ENCODE measurements at places on chromosomes 1 and 21. TPM values are rescaled to one million over a fixed set of nuclear protein-coding genes. Genes with fewer than 3 reads are reported as not detected.
A peak's percentile ranks its signal among the peaks of the same experiment; 100 is the strongest.

C8A gene
- not detected for total RNA-seq

DNA sequence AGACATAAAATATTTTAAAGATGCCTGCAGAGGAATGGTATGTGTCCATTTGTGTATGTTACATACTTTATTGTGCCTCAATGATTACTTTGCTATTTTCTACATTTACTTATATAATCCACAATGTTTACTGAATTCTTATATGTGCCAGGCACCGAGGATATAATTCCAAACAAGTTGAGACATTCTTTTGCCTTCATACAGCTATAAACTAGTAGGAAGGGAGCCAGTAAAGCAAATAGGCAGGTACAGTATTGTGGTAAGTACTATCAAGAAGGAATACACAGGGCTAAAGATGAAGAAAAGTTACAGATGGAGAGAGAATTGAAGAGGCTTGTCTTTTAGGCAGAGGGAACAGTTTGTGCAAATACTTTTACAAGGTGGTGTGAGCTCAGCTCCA is 131.6 kb downstream of the DISP1 start:
- no peak overlapping the region for H3K27ac ChIP-seq
- H3K4me3 ChIP-seq = no peak overlapping the region
- DNase-seq = no peak

- no peak overlapping the region for H3K4me3 ChIP-seq
- no peak overlapping the region for H3K27ac ChIP-seq
- H3K27me3 ChIP-seq = no peaks in the 10 kb centered on the region
- H3K36me3 ChIP-seq = no peaks in the 10 kb centered on the region
These were observed 255.6 kb downstream of the GRIK3 start for GRCh38 chr1:36778740-36779139.

GRCh38 chr1:4652631-4653327 is 1.6 kb upstream of the AJAP1 start:
- no peaks in the 10 kb centered on the region for H3K4me1 ChIP-seq
- H3K27ac ChIP-seq = no peak overlapping the region
- no peak overlapping the region for H3K4me3 ChIP-seq
- H3K36me3 ChIP-seq = no peaks in the 10 kb centered on the region
- peaks cover 36% of the 10 kb centered on the region for H3K27me3 ChIP-seq

TGFB2 gene
- 4.6 TPM for total RNA-seq

DCST2 gene
- total RNA-seq = 1.7 TPM

- H3K4me1 ChIP-seq = no peaks in the 10 kb centered on the region
- H3K27me3 ChIP-seq = no peaks in the 10 kb centered on the region
- no peaks in the 10 kb centered on the region for H3K36me3 ChIP-seq
- DNase-seq = peak; percentile 16
- no peak overlapping the region for H3K4me3 ChIP-seq
These were observed 4.4 kb upstream of the SLC37A1 start for GRCh38 chr21:42509244-42509643.

GRCh38 chr21:41328660-41329607 is 12.3 kb downstream of the FAM3B start:
- no peak overlapping the region for H3K27ac ChIP-seq
- no peaks in the 10 kb centered on the region for H3K27me3 ChIP-seq
- H3K4me1 ChIP-seq = no peaks in the 10 kb centered on the region
- no peak overlapping the region for H3K4me3 ChIP-seq
- H3K36me3 ChIP-seq = no peaks in the 10 kb centered on the region

GRCh38 chr21:22791986-22792560 is 1793.9 kb downstream of the NCAM2 start:
- no peaks in the 10 kb centered on the region for H3K4me1 ChIP-seq
- no peaks in the 10 kb centered on the region for H3K27me3 ChIP-seq
- no peak overlapping the region for H3K4me3 ChIP-seq

CENPF gene
- 21.2 TPM for total RNA-seq

GRCh38 chr1:94036730-94037129 is 84.2 kb downstream of the ABCA4 start:
- no peaks in the 10 kb centered on the region for H3K36me3 ChIP-seq
- H3K4me1 ChIP-seq = no peaks in the 10 kb centered on the region
- no peaks in the 10 kb centered on the region for H3K27me3 ChIP-seq
- no peak overlapping the region for H3K27ac ChIP-seq

NR5A2 gene
- total RNA-seq = 45.5 TPM

- H3K27me3 ChIP-seq = no peaks in the 10 kb centered on the region
- peak; percentile 73 for DNase-seq
- H3K36me3 ChIP-seq = no peaks in the 10 kb centered on the region
- no peaks in the 10 kb centered on the region for H3K4me1 ChIP-seq
These were observed 130.4 kb upstream of the ADGRL2 start for GRCh38 chr1:81670286-81670685.

FCGR3A gene
- 10.1 TPM for total RNA-seq

DNA sequence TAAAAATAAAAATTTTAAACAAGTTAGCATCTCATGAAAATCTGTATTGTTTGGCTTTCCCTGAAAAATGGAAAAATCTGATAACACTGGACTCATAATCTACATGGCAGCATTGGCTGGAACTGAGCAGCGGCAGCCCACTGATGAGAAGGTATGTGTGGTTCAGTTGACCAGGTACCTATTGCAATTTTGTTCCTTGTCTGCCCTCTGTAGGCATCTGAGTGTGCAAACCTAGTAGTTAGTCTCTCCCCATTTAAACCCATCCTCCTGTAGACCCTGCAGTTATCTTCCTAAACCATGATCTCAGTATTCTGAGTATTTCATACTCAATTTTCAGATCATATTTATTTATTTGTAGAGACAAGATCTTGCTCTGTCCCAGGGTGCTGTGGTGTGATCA is 59.4 kb upstream of the SERBP1 start:
- H3K4me3 ChIP-seq = no peak overlapping the region
- H3K4me1 ChIP-seq = no peaks in the 10 kb centered on the region
- no peaks in the 10 kb centered on the region for H3K27me3 ChIP-seq
- no peaks in the 10 kb centered on the region for H3K36me3 ChIP-seq
- H3K27ac ChIP-seq = no peak overlapping the region

DNA sequence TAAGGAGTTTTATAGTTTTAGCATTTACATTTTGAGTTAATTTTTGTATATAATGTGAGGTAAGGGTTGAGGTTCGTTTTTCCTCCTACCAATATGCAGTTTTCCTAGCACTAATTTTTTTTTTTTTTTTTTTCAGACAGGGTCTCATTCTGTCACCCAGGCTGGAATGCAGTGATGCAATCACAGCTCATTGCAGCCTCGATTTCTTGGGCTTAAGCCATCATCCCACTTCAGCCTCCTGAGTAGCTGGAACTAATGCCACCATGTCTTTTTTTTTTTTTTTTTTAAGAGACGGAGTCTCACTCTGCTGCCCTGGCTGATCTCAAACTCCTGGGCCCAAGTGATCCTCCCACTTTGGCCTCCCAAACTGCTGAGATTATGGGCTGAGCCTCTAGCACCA is 2.5 kb upstream of the UBASH3A start:
- no peaks in the 10 kb centered on the region for H3K4me1 ChIP-seq
- no peak for DNase-seq
- no peaks in the 10 kb centered on the region for H3K27me3 ChIP-seq
- H3K36me3 ChIP-seq = no peaks in the 10 kb centered on the region

DNA sequence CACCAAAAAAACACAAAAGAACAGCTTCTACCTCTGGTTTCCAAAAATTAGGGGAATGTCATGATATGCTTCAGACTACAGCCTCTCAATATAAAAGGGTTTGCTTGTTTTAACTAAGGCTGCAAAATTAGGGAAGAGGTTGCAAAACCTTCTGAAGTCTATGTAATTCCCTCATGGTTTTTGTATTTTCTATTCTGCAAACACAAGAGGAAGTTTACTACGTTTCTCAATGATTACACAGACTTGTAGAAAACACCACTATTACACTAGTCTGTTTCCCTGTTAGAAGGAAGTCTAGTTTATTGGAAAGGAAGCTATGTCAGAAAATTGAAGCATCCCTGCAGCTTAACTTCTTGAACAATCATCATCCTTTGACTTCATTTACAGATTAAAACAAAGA is 229.7 kb upstream of the FMN2 start:
- no peaks in the 10 kb centered on the region for H3K4me1 ChIP-seq
- no peak for DNase-seq
- H3K27ac ChIP-seq = no peak overlapping the region
- H3K4me3 ChIP-seq = no peak overlapping the region
- H3K27me3 ChIP-seq = no peaks in the 10 kb centered on the region

PPCS gene
- 108 TPM for total RNA-seq

DNA sequence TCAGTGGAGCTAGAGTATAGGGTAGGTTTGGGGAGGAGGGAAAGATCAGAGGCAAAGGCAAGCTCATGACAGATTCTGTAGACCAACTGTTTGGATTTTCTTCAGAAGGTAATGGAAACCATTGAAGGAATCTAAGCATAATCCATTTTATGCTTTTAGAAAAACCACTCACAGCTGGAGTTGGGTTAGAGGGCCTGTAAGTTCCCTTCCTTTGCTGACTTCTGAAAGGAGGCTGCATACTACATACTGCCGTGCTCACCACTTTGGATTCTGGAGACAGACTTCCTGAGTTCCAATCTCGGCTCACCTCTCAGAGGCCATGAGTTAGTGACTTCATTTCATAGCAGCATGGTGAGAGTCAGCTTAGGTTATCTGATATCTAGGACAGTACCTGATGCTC is 6.4 kb upstream of the SYT2 start:
- no peak overlapping the region for H3K4me3 ChIP-seq
- H3K27ac ChIP-seq = no peak overlapping the region
- H3K4me1 ChIP-seq = no peaks in the 10 kb centered on the region
- no peaks in the 10 kb centered on the region for H3K27me3 ChIP-seq
- DNase-seq = no peak
- no peaks in the 10 kb centered on the region for H3K36me3 ChIP-seq

UBR4 gene
- 97.7 TPM for total RNA-seq

DNA sequence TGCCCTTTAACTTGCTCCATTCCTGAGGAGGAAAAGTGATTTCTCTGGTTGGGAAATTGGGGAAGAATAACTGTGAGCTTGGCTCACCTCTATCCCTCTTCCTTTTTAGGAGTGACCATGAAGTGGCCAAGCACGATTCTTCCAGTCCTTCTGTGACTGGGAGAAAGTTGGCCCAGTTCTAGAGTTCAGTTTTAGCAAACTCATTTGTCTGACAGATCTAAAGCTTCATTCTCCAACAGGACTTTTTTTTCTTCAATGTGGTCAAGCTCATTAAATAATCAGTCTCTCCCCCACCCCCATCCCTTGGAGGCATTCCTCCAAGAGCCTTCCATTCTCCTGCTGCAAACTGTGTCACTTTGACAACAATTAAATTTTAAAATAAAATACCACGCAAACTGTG is 6.4 kb upstream of the AGL start:
- H3K27ac ChIP-seq = no peak overlapping the region
- H3K4me1 ChIP-seq = no peaks in the 10 kb centered on the region
- H3K36me3 ChIP-seq = no peaks in the 10 kb centered on the region
- H3K27me3 ChIP-seq = no peaks in the 10 kb centered on the region
- no peak overlapping the region for H3K4me3 ChIP-seq
- DNase-seq = no peak

MYCL gene
- total RNA-seq = 17.0 TPM

SPATA21 gene
- not detected for total RNA-seq

E2F2 gene
- total RNA-seq = 32.9 TPM

WNT3A gene
- not detected for total RNA-seq

GRCh38 chr1:3173381-3173980 is 104.5 kb downstream of the PRDM16 start:
- no peaks in the 10 kb centered on the region for H3K27me3 ChIP-seq
- H3K4me3 ChIP-seq = no peak overlapping the region
- no peak for DNase-seq

DNA sequence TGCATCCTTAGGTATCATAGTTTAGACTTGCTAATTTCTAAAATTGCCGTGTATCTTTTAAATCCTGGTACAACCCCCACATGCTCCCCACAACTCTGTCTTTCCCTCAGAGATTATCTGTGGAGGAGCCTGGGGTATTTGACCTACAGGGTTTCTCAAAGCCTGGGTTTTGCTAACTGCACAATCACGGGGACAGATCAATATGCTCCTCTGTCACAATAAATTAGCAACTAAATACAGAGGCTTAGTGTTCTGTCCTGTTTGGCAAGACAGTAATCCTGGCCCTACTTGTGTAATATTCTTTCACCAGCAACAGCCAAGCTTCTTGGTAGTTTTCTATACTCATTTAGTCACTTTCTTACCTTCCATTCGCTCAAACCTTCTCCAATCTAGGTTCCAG is 8.5 kb downstream of the ECHDC2 start:
- no peaks in the 10 kb centered on the region for H3K4me1 ChIP-seq
- no peak overlapping the region for H3K4me3 ChIP-seq
- no peak overlapping the region for H3K27ac ChIP-seq
- H3K36me3 ChIP-seq = no peaks in the 10 kb centered on the region
- H3K27me3 ChIP-seq = no peaks in the 10 kb centered on the region

- H3K27me3 ChIP-seq = no peaks in the 10 kb centered on the region
- H3K4me3 ChIP-seq = no peak overlapping the region
- no peaks in the 10 kb centered on the region for H3K36me3 ChIP-seq
- no peaks in the 10 kb centered on the region for H3K4me1 ChIP-seq
These were observed 364.2 kb upstream of the VAMP3 start for GRCh38 chr1:7406641-7407543.

HLX gene
- total RNA-seq = 6.2 TPM

GRCh38 chr1:52748119-52748518 is 21.9 kb downstream of the ZYG11B start:
- no peaks in the 10 kb centered on the region for H3K4me1 ChIP-seq
- H3K4me3 ChIP-seq = no peak overlapping the region
- H3K36me3 ChIP-seq = no peaks in the 10 kb centered on the region

- no peak overlapping the region for H3K27ac ChIP-seq
- no peak for DNase-seq
- H3K36me3 ChIP-seq = no peaks in the 10 kb centered on the region
These were observed 194.6 kb downstream of the NRIP1 start for GRCh38 chr21:14869984-14870852.

GRCh38 chr1:230208619-230209261 is 141.7 kb downstream of the GALNT2 start:
- peak; percentile 14 for DNase-seq
- no peaks in the 10 kb centered on the region for H3K36me3 ChIP-seq
- no peak overlapping the region for H3K4me3 ChIP-seq
- no peaks in the 10 kb centered on the region for H3K27me3 ChIP-seq
- H3K4me1 ChIP-seq = peaks cover 18% of the 10 kb centered on the region

DNA sequence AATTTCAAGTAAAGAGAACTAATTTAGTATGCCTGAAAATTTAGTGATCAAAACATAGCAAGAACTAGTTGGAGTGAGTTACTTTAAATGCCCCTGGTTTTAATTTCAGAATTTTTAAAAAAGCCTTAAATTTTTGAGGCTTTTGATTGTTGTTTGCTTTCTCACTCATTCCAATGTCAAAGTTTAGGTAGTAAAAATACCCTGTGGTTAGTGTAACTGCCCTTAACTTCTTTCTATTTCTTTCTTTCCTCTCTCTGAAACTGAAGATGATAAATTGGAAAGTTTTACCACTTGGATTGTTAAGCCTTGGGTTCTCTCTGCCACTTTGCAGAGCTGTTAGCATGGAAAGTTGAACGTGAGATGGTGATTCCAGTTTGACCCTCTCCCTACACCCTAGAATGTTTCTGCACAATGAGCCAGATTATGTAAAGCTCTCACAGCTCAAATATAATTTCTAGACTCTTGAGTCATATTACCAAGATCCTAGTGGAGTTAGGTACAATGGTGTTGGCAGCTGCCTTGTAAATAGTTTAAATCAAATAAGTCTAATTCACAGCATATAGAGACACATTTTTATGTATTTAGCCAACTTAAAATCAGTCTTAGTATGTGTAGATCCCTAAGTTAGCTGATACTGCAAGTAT is 192.4 kb upstream of the SGIP1 start:
- no peaks in the 10 kb centered on the region for H3K36me3 ChIP-seq
- DNase-seq = no peak
- no peak overlapping the region for H3K27ac ChIP-seq
- no peaks in the 10 kb centered on the region for H3K27me3 ChIP-seq

Measured in colonic mucosa (tissue), 4 donors.